Lung (tissue), 17 donors: ENCODE measurements at places on chromosomes 6 and 20.

DNA sequence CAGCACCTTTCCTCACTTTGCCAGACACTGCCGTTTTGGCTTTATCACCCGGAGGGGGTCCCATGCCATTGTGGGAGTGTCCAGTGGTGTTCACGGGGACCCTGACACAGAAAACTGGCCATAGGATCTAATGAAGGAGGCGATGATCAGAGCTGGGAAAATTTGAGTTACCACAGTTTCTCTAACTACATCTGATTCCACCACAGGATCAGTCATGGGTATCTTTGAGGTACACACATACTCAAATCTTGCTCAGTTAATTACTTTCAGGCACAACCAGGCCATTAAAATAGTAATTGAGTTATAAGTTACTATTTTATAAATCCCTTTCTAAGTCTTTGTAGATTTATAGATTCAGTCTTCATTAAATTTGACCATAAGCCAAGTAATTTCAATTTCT, 215.1 kb downstream of the PRL start:
- DNase-seq, result no peak

GRCh38 chr6:6455272-6455671, 133.2 kb upstream of the LY86 start:
- no peak for DNase-seq

GRCh38 chr6:47672816-47673215, 25.6 kb upstream of the ADGRF4 start:
- DNase-seq, result no peak

DNA sequence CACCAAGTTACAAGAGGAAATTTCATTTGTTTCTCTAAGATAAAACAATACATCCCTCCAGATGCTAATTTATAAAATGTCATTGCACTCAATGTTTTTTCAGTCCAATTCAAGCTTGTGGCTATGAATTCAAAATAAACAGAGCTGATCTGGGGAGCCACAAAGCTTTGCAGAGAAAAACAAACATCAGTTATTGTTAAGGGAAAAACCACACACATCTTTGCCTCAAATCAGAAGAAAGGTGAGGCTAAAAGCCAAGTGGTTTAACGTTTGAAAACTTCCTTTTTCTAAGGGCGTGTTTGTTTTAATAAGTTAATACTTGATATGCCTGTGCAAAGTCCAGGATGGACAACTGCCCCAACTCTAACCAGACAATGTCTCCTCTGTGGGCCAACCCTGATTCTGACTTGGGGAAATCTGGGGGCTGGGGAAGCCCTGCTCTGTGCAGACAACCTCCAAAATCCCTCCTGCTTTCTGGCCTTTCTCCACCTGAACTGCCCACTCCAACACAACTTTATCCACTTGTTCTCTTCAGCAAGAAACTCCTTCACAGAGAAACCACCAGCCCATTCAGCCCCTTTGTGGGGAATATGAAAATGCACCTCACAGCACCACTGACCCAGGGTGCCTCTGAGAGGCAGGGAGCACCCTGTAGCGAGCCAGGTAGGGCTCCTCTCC, 44.6 kb upstream of the NT5E start:
- peak; percentile 33 for DNase-seq

- DNase-seq, result no peak
Measured at GRCh38 chr6:127436578-127437110, 22.5 kb downstream of the KIAA0408 start.

DNA sequence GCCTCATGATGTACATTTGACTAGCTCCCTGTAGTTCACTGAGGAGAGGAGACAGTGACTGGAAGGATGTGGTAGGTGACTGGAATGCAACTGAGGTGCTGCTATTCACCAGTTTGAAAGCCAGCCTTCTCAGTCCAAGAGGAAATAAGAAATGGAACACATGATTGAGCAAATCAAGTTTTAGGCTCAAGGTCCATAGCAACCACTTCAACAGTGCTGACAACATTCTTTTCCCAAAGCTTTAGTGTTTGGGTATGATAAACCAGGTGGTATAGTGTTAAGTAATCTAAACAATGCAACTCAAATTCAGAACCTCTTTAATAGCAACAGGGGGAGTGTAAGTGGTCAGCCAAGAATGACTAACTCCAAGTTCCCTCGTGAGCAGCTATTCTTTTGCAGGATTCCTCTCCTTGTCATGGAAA, 9.2 kb downstream of the ZHX3 start:
- peak; percentile 52 for DNase-seq

- DNase-seq, result no peak
Measured at GRCh38 chr20:3595541-3595940, 67.7 kb downstream of the GFRA4 start.

DNA sequence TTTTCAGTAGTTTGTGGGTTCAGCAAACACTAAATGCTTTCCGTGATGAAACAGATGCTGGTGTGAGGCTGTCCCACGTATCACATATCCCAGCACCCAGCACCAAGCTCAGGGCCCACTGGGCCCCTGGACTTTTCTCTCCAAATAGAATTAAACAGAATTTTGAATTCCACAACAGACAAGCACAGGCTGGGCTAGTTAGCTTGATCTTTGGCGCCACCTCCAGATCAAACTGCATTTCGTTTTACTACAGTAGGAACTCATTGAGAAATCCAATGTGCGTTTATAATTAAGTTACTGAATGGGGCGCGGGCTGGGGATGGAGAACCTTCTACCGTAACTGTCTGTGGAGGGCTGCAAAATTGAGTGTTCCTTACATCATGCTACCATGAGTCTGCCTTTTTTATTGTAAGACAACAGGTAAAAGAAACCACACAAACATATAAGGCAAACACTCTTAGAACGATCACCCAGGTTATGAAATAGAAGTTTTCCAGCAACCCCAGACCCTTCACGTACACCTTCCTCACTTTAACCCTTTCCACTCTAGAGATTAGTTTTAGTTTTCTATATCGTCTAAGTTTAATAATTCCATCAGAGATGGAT, 107.8 kb downstream of the ZFP64 start:
- peak; percentile 89 for DNase-seq
